Fibroblast of pulmonary artery (primary cell): ENCODE measurements at places on chromosomes 13 and 19.
A peak's percentile ranks its signal among the peaks of the same experiment; 100 is the strongest.

GRCh38 chr13:26340807-26341206, 86.9 kb downstream of the CDK8 start:
- DNase-seq: peak; percentile 27

GRCh38 chr13:93364166-93364565, 137.6 kb downstream of the GPC6 start:
- peak; percentile 55 for DNase-seq

- DNase-seq: no peak
Observed at GRCh38 chr19:41930926-41931592, 2.8 kb upstream of the ERFL start.

- DNase-seq: no peak
Observed at GRCh38 chr13:21075011-21075378, 13.6 kb upstream of the LATS2 start.

- DNase-seq: no peak
Observed at GRCh38 chr13:24284889-24285565, 24.4 kb upstream of the C1QTNF9 start.

DNA sequence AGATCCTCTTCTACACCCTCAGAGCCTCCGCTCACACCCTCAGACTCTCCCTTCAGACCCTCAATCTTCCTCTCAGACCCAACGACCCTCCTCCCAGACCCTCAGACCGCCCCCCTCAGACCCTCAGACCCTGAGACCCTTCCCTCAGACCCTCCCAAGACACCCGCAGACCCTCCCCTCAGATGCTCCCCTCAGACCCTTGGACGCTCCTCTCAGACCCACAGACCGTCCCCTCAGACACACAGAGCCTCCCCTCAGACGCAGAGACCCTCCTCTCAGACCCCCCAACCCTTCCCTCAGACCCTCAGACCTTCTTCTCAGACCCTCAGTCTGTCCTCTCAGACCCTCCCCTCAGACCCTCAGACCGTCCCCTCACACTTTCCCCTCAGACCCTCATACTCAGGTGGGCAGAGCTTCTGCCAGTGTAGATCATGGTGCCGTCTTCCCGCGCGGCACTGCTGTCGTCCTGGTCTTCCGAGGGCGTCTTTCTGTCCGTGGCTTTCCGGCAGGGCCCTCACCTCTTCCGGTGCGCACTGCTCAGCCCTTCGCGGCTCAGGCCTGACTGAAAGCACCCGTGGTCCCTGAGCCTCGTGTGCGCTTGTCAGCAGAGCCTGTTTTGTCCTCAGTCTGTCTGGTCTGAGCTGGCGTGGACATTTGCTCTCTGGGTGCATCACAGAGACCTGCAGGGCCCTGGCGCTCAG, 18.9 kb upstream of the TFDP1 start:
- no peak for DNase-seq

DNA sequence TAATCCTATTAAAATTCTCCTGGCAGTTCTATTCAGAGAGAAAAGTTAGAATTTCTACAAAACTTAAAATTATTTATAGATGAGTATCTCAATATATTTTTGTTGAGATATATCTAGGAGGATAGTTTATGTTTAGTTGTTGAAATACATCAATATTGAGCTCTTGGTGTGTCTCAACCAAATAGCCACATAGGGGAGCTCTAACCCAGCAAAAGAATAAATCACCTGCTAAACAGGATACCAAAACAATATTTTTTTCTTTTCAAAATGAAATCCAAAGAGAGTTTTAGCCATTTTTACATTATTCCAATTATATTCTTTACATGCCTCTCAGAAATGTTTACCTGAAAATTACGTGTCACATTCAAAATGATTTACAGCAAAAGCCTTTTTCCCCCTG, 954.7 kb downstream of the SLITRK6 start:
- DNase-seq: peak; percentile 16

- DNase-seq: no peak
Observed at GRCh38 chr13:98446234-98446621, 130.7 kb downstream of the STK24 start.

DNA sequence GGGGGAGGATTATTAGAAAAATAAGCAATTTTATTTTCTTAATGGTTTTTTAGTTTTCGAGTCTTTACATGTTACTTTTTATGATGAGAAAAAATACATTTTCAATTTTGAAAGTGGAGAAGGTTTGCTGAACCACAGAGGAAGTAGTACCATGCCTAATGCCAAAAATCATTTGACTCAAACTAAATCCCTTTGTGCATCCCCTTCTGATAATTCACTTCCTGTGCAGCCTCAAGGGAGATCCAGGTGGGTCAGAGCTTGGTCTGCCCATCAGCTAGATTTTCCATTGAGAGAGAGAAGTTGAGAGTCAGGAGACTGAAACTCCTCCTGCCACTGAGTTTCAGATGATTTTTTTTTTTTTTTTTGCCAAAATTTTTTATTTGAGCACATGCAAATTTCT, 571.7 kb downstream of the LIG4 start:
- no peak for DNase-seq

DNA sequence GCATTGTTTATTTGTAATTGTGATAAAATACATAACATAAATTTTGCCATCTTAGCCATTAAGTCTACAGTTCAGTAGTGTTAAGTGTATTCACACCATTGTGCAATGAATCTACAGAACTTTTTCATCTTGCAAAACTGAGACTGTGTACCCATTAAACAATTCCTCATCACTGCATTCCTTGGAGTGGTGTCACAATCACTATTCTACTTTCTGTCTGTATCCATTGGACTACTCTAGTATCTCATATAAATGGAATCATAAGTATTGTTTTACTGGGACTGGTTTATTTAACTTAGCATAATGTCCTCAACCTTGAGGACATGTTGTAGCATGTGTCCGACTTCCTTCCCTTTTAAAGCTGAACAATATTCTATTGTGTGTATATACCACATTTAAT, 36.8 kb downstream of the UFM1 start:
- peak; percentile 47 for DNase-seq
